Hematopoietic multipotent progenitor cell (in vitro differentiated cells): ENCODE measurements at places on chromosomes 2 and 18.

- no peak for DNase-seq
Observed at GRCh38 chr2:163351143-163351542, 384.7 kb downstream of the FIGN start.

DNA sequence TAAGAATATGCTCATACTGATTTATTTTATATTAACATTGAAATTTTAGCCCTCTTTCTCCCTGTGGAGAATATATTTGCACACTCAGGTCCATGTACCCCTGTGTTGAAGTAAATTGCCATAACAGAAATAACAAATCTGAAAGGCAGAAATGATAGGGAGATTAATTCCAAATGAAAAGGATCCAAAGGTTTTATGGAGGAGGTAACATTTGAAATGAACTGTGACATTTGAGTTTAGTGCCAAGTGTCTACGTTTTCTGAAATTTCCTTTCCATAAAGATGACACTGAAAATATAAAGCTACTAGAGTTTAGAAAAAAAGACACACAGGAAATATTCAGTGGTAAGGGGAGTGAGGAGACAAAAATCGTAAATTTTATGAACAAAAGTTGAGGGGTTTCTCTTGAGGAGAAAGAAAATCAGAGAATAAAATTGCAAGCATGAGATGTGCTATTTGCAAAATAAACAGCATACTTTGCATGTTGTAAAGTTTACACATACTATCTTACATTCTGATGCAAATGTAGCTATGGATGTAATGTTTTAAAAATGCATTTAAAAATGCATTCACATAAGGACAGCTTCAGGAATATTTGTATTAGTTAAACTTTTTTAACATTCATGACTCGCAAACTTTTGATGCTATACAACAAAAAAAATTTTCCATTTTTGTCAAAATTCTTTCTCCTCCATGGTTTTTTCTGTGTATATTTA, 69.5 kb downstream of the BAZ2B start:
- DNase-seq, result no peak

DNA sequence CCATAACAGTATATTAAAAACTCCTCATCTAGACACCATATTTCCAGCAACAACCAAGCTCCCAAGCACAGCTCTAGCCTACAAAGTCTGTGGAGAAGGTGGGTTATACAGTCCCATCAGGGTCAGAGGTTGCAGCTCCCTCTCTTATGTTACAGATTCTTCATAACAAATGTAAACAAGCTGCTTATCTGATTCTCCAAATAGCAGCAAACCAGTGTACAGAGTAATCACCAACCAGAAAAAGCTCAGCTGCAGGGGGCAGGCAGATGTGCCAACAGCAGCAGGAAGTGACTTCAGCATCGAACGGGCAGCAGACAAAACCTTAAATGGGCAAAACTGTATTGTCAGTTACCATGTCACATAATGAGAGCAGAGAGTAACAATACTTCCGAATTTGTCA, 52.9 kb upstream of the NABP1 start:
- peak; percentile 50 for DNase-seq

- no peak for DNase-seq
Observed at GRCh38 chr2:121686218-121686617, 37.0 kb upstream of the CLASP1 start.

- no peak for DNase-seq
Observed at GRCh38 chr2:178109813-178110212, 2.4 kb upstream of the RBM45 start.

- DNase-seq, result no peak
Observed at GRCh38 chr2:237639052-237639835, 11.9 kb downstream of the LRRFIP1 start.

GRCh38 chr2:176112375-176113302, 3.9 kb upstream of the HOXD10 start:
- DNase-seq, result no peak

DNA sequence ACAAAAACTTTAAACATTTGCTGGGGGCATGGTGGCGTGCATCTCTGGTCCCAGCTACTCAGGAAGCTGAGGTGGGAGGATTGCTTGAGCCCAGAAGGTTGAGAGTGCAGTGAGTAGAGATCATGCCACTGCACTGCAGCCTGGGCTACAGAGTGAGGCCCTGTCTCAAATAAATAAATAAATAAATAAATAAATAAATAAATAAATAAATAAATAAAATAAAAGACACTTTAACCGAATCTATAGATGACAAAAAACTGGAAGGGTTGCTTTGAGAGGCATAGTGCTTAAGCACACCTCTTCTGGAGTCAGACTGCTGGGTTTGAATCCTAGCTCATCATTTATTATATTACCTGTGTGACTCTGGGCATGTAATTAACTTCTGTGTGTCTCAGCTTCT, 21.2 kb upstream of the CHN1 start:
- no peak for DNase-seq

DNA sequence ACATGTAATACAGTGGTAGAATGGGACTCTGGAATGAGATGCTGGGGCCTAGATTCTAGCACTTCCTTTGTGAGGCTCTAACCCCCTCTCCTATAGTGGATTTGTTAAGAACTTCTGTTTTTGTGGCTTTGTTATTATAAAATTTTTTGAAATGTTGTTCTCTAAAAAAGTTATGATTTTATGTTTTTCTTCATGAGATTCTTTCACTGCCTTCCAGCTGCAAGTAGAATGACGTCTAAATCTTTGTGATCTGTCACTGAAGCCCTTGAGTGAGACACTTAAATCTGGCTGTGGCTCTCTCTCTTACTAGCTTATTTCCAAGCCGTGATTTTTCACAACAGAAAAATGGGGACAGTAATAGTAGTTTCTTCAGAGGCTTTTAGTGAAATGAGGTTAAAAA, 1.6 kb downstream of the CASP8 start:
- no peak for DNase-seq

DNA sequence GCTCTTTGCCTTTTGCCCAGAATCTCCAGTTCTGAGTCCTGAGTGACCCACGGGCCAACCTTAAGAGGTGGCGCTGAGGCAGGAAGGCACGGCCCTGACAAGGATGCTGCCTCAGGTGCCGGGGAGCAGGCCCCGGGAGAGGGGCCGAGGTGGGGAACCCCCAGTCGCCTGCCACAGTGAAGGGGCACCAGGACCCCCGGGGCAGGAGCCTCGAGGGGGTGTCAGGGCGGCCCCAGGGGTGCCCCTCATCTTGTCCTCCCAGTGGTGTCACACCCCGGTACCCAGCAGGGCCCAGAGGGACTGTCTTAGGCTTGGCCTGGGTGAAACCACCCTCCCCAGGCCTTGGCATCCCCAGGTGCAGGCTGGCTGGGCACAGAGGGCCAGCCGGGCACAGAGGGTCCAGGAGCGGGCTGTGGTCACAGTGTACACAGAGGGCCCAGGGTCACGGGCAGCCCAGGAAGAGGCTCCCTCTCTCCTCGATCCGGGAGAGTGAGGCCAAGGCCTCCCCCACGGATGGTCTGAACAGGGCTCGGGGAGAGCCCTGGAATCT, 1.0 kb downstream of the PDCD1 start:
- DNase-seq, result no peak
